Kidney (tissue), 22 donors: ENCODE measurements at places on chromosomes 11 and 22.

DNA sequence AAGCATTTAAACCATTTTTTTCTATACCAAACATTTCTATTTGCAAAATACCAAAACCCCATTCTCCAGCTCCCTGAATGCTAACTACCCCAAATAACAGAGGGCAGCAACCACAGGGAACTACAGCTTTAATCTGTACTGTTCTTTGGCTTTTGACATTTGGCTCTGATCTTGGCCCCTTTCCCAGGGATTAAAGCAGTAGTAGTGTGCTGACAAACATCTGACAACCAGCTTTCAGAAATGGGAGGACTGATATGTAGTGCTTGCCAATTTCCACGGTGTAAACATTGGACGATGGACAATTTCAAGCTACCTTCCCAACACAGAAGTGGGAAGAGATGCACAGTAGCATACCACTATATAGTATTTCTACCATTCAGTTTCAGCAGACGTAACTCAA is 88.4 kb upstream of the TEAD1 start:
- no peak for DNase-seq

DNA sequence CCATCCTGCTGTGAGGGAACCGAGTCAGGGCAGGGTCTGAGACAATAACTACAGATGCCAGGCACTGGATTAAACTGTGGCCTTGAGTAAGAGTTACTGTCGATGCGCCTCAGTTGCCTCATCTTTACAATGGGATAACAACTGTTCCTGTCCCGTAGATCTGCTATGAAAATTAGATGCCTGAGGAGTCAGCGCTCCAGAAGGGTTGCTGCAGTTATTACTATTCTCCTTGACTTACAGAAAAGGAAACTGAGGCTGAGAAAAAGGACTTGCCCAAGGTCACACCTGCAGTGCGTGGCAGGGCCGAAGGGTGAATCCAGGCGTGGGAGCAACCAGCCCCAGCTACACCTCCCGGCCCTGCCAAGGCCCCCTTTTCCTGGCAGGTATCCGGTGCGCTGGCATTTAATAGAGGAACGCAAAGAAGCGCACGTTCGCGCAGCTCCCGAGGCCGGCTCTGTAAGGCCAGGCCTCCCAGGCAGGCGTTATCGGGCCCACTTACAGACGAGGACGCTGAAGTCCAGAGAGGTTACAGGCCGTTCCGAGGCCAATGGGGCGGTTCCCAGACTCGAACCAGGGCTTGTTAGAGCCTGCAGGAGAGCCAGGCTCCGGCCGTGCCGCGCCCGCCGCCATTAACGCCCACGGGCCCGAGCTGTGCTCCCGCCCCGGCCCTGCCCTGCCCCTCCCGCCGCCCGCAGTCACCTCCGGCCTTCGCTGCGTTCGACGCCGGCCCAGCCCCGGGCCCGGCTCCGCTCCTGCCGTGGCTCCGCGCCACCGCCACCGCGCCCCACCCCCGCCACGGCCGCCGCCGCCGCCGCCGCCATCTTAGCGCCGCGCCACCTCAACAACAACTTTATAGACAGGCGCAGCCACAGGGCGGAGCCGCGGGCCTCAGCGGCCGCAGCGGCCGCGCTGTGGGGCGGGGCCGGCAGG is at the start of gene C11orf68:
Gene C11orf68 (minus strand): TSS at position 852 of the 930 bp plus-strand sequence. CDS start 31 bp downstream, at position 821.
- no peak for DNase-seq

- no peak for DNase-seq
Observed at GRCh38 chr22:26065847-26066246, 103.4 kb upstream of the SEZ6L start.

DNA sequence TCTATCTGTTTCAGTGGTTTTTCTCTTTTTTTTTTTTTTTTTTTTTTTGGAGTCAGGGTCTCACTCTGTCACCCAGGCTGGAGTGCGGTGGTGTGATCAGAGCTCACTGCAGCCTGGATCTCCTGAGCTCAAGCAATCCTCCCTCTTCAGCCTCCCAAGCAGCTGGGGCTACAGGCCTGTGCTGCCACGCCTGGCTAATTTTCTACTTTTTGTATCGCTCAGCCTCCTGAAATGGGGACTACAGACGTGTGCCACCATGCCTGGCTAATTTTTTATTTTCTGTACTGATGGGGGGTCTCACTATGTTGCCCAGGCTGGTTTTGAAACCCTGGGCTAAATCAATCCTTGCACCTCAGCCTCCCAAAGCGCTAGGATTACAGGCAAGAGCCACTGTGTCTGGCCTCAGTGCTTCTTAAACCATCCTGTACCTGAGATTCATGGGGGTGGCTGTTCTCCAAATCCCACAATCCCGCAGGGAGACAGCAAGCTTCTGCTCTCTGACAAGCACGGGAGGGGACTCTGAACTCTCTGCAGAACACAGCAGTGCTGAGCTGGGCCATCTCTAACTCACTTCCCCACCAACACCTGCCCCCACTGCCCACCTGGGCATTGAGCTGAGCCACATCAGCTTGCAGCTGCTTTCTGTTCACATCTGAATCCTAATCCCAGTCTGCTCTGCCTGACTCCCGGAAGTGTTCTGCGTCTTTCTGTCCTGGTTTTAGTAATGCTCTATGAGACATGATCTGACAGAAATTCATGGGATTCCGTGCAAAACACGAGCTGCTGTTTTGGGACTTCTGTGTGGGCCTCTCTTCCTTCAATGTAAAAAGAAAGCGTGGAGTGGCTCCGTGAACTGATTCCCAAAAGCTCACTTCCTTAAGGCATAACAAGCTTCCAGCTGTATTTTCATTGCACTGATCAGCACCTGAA is 400.0 kb downstream of the LARGE1 start:
- no peak for DNase-seq

- DNase-seq = no peak
Observed at GRCh38 chr22:36064358-36064757, 35.7 kb upstream of the RBFOX2 start.

DNA sequence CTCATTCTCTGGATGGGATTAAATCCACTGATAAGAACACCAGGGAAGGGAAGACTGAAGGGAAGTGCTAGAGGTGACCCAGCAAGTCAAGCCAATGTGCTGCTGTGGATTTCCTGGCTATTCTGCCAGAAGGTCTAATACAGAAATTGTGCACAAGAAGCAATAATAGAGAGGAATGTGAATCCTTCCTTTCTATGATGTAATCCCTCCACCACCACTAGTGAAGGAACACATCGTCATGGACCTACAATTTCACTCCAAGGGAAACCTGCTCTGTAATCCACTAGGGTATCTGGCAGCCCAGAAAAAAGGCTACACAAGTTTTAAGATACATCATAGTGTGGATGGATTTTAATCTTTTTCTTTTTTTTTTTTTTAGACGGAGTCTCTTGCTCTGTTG is 17.4 kb downstream of the LARGE2 start:
- DNase-seq = no peak

GRCh38 chr11:66725114-66725513 is 3.9 kb downstream of the SPTBN2 start:
- no peak for DNase-seq

DNA sequence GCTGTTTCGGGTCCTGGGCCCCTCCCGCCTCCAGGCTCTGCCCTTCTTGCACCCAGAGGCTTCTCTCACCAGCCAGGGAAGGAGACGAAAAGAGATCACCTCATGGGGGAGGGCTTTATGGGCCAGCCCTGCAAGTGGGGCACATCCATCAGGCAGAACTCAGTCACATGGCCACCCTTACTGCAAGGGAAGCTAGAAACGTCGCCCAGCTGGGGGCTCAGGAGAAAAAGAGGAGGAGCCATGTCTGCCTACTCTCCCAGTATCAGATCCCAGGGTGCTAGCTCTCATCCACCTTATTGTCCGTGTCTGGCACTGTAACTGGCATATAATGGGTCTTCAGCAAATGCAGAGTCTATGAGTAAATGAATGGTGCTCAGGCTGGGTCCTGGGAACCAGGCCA is 24.2 kb downstream of the MFNG start:
- DNase-seq = no peak

DNA sequence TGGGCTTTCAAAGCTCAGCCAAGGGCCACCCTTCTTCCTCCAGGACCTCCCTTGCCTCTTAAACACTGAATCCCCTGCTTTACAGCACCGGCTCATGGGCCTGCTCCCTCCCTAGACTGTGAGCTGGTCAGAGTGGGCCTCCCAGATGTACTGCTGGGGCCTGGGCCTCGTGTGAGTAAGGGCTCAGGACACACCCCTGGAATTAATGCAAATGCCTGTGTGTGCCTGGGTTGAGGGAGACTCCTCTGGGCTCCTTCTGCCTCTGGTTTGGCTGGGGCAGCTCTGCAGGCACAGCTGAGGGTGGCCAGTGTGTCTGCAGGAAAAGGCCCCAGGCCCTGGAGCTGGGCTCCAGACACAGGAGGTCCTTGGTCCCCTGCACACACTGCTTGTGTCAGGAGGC is 24.2 kb downstream of the ALX4 start:
- no peak for DNase-seq

GRCh38 chr11:90135016-90135415 is 553 bp downstream of the NAALAD2 start:
- DNase-seq = no peak

GRCh38 chr11:126886636-126887035 is 113.9 kb downstream of the KIRREL3 start:
- no peak for DNase-seq

DNA sequence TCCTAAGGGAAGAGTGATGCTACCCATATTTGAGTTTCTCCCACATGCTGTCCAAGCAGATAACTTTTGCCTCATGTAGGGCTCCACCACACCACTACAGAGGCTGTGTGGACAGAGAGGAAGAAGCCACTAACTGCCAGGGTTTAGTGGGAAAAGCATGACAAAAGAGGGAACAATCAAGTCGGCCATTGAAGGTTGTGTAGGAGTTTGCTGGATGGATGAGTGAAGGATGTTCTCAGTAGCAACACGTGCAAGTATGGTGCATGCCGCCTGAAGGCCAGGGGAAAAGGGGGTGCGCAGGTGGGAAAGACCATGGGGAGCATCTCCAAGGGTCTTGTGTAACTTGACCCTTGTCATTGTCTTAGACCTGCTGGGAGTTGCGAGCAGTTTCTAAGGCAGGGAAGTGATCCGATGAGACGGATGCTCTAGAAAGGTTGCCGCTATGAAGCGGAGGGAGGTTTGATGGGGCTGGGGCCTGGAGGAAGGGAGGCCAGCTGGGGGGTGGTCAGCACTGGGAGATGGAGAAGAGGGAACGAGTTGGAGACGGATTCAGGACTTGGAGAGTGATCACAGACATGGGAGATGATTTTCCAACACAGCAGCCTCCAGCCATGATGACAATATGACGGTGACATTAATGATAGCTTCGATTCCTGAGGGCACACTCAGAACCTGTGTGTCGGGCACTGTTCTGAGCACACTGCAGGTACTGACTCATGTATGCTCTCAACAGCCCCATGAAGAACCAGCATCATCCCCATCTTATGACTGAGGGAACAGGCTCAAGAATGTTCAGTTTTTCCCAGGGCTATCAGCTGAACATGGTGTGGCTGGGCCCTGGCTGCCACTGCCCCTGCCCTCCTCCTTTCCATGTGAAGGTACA is 53.7 kb downstream of the CD6 start:
- no peak for DNase-seq

- no peak for DNase-seq
Observed at GRCh38 chr11:133269267-133269666, 263.0 kb downstream of the OPCML start.
